ENCODE measurements at places on chromosomes 7 and 10.

DNA sequence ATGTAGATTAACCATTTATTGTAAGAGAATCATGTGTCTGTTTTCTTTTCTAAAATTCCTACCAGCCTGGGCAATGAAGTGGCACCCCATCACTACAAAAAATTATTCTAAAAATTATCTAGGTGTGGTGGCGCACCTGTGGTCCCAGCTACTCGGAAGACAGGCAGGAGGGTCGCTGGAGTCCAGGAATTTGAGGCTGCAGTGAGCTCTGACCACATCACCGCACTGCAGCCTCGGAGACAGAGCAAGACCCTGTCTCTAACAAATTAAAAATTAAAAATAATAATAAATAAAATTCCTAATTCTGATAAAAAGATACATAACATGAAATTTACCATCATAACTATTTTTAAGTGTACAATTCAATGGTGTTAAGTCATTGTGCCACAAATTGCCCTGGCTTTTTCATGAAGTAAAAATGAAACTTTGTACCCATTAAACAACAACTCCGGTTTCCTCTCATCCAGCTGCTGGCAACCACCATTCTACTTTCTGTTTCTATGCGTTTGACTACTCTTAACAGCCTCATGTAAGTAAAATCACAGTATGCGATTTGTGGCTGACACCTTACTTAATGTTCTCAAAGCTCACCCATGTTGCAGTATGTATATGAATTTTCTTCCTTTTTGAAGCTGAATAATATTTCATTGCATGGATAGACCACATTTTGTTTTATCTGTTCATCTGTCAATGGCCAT, 20.6 kb upstream of the USP6NL start:
- no peak for DNase-seq

- no peak for DNase-seq
These were observed 18.6 kb downstream of the AKR1C2 start for GRCh38 chr10:4984971-4985594.

- DNase-seq, result no peak
These were observed 151.7 kb upstream of the PPP2R2D start for GRCh38 chr10:131748831-131749766.

- no peak for DNase-seq
These were observed 25.6 kb downstream of the PAPOLB start for GRCh38 chr7:4836206-4836661.

GRCh38 chr10:127907411-127908105, 655 bp downstream of the PTPRE start:
- DNase-seq, result peak; percentile 65

DNA sequence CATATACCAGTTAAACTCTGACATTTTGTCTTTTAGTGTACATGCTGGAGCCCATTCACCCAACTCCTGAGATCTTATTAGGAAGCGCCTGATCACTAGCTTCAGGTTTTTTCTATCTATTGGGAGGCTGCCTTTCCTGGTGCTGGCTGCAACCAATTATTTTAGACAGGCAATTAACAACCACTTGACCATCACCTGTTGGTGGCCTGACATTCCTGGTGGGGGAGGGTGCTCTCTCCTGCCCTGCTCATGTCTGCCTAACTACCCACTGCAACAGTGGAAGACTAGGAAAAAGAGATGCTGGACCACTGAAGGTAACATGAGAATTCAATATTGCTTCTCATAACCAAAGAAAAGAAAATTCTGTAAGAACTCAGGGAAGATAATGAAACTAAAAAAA, 190.3 kb upstream of the GRM3 start:
- DNase-seq, result no peak

DNA sequence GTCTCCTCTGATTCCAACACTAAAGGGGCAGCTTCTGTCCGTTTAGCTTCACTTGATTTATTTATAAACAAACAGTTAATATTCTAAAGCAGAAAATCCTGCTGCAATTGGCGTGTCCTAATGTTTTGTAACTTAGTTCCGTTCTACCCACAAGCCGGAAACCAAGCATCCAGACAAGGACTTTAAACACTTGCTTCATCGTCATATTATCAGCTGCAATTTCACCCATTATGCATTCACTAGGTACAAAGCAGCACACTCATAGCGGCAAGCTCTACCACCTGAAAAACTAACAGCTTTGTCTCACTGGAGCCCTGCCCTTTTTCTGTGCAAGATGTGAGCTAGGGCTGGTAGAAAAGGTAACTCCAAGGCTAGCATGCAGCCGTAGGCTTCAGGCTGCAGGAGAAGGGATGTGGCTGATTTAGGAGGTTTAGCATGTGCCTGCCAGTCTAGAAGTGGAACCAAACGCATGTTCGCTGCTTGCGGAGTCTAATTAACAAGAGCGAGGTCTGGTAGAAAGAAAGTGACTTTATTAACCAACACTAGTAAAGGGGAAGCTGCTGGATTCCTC, 43.7 kb upstream of the BPGM start:
- DNase-seq, result no peak

- DNase-seq, result no peak
These were observed 109.6 kb downstream of the SRPK2 start for GRCh38 chr7:105278973-105279687.

- DNase-seq, result no peak
These were observed 91.2 kb downstream of the ZNF22 start for GRCh38 chr10:45091968-45092367.

- no peak for DNase-seq
These were observed 23.7 kb upstream of the CDH23 start for GRCh38 chr10:71372882-71373495.

- DNase-seq, result no peak
These were observed 227.7 kb downstream of the SKIDA1 start for GRCh38 chr10:21297603-21298383.

- DNase-seq, result no peak
These were observed 42.1 kb upstream of the TMEM196 start for GRCh38 chr7:19815546-19815945.

DNA sequence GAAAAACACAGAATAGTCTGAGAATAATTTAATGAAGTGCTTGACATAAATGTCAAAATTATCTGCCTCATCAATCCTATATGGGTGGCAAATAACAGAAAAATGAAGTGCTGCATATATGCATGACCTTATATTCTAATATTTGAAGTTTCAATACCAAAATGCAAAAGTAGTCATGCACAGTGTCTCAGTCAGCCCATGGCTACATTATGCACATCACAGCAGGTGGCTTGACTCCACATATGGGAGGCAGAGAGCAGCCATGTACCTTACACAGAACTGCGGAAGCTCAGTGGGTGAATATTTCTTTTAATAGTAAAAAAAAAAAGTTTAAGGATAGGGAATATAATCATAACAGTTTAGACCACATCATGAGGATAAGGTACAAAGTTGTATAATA, 17.4 kb upstream of the LIPN start:
- DNase-seq, result no peak

DNA sequence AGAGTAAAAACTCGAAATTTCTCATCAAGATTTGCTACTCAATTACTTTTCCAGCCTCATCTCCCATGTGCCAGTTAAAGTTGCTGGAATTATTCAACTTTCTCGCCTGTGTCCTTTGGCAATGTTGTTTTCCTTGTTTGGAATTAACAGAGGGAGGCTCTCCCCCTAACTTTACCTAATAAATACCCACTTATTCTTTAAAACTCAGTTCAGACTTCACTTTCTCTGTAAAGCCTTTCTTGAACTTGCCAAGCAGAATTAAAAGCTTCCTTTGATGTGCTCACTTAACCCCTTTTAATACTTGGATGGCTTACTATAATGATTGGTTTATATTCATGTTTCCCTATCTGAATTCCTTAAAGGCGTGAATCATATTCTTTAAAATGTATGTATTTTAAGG, 104.1 kb downstream of the MKLN1 start:
- DNase-seq, result no peak

- DNase-seq, result no peak
These were observed 208.6 kb upstream of the GALNT17 start for GRCh38 chr7:70923181-70923845.

- DNase-seq, result no peak
These were observed 569 bp upstream of the NPTX2 start for GRCh38 chr7:98616381-98617050.

DNA sequence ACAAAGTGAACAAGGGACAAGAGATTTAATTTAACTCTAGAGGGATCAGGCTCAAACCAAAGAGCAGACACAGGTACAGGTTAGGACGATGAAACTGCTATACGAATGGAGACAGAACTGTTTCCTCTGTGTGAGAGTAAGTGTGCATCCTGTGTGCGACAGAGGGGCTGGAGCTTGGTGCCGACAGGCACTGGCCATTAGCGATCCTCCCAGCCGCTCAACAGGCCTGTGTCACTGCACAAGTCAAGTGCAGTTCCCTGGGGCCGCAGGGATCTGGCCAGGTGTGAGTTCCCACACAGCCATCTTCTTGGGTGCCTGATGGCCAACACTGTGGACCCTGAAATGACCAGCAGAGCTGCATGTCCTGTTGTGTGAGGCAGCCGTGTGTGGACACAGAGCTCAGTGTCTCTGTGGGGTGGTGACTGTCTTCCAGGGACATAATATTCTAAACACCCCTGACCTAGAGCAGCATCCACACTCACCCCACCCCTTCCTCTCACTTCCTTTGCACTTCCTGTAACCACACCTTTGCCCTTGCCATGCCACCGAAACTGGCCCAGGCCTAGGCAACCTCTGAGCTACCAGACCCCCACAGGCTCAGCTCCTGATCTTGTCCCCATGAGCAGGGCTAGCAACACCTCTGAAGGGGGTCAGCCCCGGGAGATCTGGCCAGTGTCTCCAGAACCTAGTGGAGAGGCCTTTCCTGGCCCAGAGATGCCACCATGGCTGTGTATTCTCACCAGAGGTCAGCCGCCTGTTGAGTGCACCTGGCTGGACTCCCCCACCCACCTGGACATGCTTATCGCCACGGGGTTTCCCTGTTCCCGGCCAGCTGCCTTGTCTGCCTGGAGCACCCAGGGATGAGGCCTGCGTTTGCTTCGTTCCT, 11.7 kb upstream of the TBRG4 start:
- DNase-seq, result no peak

GRCh38 chr10:84298057-84298456, 30.3 kb upstream of the CCSER2 start:
- no peak for DNase-seq

DNA sequence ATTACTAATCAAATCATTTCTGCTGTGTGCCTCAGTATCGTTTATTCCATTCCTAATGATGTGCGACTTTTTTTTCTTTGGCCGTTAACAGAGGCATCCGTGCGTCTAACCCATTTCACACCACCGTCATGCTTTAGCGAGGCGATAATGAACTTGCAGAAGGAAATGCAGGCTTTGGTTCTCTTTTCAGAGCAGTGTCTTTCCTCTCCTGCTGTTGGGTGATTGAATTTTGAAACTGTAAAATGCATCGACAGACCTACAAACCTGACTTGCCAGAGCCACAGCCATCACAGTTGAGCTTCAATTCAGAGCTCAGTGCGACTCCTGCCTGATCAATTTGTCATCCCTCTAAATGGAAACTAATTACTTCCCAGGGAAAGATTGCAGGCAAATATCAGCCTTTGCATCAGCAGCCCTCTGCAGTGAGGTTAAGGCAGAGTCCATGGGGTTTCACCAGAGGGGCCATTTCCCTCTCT, 486.0 kb upstream of the GALNT17 start:
- DNase-seq, result no peak

DNA sequence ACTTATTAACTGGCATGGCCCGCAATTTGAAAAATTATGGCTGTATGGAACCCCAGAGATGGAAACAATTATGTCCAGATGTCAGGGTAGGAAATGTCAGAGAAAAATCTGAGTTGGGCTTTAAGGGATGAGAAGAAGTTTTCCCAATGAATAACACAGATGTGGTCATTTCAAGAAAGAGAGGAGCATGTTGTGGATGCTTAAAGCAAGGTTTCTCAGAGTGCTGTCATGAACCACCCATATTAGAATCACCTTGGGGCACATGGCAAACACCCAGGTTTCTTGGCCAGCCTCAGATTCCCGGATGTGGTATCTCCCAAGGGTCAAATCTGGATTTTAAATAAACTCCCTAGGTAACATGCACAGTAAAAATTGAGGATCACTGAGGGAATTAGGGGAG, 43.6 kb downstream of the LAMB4 start:
- no peak for DNase-seq

GRCh38 chr7:134875867-134876266, 96.4 kb downstream of the CALD1 start:
- no peak for DNase-seq

GRCh38 chr10:102682416-102682815, 31.8 kb downstream of the ARL3 start:
- DNase-seq, result no peak

GRCh38 chr7:112136271-112137008, 69.8 kb downstream of the DOCK4 start:
- DNase-seq, result no peak

GRCh38 chr7:122350701-122351100, 46.2 kb upstream of the FEZF1 start:
- DNase-seq, result no peak

DNA sequence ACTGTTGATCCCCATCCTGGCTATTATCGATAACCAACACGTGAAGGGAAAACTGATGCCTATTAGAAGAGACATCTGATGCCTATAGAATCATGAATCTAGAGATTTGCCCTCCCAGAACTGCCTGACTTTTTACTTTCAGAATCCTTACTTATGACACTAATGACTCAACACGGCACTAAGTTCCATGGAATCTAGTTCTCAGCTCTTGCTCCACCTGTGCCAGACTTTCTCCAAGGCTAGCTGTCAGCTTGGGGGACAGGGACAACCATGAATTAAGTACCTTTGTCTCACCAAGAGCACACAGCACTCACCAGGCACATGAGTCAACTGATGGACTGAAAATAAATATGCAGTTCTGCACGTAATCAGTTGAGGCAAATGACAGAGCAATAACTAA, 184.2 kb downstream of the FRMD4A start:
- DNase-seq, result no peak

DNA sequence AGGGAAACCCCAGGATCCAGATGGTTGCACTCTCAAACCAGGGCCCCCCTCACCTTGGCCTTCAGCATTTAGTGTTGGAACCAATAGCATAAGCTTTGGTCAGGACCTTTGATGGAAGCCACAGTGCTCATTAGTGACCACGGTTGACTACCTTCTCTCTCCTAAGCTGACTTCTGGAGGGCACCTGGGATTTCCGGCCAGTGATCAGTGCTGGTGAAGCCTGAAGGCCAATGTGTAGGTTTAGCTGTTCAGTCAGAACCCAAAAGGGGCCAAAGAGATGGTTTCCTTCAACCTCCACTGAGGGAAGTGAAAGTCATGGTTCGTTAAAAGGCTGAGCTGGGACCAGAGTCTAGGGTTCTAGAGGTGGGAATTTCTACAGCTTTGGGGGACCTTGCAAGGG, 46.4 kb downstream of the TCF7L2 start:
- DNase-seq, result no peak

- DNase-seq, result no peak
These were observed 91.7 kb downstream of the MET start for GRCh38 chr7:116763647-116764046.

- DNase-seq, result no peak
These were observed 14.1 kb upstream of the MSRB2 start for GRCh38 chr10:23081221-23081750.

- no peak for DNase-seq
These were observed 198.3 kb downstream of the RPS24 start for GRCh38 chr10:78231939-78232338.

GRCh38 chr10:34092891-34093290, 722.2 kb downstream of the PARD3 start:
- no peak for DNase-seq

All from left forelimb (tissue), 1 donor.